ENCODE measurements at places on chromosomes 12 and 14. TPM values are rescaled to one million over a fixed set of nuclear protein-coding genes. Genes with fewer than 3 reads are reported as not detected.

DNA sequence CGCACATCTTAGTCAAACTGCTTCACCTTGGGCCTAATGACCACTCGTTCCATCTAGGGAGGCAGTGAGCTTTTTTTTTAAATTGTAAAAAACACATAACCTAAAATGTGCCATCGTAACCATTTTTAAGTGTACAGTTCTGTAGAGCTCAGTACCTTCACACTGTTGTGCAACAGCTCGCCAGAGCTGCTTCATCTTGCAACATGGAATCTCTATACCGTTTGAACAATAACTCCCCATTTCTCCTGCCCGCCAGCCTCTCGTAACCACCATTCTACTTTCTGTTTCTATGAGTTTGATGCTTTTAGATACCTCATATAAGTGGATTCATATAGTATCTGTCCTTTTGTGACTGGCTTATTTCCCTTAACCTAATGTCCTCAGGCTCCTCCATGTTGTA is 196.2 kb downstream of the CHST11 start:
- DNase-seq: no peak

RFX4 gene
- total RNA-seq: not detected

DNA sequence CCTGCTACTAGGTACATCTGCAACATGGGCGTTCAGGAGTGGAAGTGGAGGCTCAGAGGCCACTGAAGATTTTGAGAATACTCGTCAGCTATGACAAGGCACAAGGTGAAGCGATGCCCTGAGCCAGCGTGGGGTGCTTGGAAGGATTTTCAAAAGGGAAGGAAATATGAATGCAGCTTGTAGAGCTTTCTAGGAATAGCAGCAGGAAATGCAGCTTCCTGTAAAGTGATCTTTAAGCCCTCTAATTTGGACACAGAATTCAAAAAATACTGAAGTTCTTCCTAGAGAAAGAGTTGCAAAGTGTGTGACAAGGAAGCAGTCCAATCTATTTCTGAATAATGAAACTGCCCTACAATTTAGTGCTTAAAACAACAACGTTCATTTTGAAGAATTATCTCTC is 13.2 kb upstream of the C1S start:
- no peak for DNase-seq

- no peak for DNase-seq
Observed at GRCh38 chr12:105024928-105025327, 38.8 kb downstream of the NOPCHAP1 start.

GSC gene
- not detected for total RNA-seq

GLI1 gene
- 0.73 TPM for total RNA-seq

DNA sequence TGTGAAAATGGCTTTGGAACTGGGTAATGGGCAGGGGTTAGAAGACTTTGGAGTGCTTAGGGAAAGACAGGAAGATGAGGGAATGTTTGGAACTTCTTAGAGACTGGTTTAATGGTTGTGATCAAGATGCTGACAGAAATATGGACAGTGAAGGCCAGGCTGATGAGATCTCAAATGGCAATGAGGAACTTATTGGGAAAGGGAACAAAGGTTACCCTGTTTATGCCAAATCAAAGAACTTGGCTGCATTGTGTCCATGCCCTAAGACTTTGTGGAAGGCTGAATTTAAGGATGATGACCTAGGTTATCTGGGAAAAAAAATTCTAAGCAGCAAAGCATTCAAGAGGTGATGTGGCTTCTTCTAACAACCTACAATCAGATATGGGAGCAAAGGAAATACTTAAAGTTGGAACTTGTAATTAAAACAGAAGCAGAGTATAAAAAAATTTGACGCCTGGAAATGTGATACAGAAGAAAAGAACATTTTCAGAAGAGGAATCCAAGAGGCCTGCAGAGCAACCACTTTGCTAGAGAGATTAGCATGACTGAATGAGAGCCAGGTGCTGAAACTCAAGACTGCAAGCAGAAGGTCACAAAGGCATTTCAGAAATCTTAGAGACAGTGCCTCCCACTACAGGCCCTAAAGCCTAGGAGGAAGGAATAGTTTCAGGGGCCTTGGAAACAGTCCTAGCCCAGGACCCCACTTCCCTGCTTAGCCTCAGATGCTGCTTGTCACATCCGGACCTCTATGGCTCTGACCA is 65.6 kb upstream of the FLRT2 start:
- DNase-seq: no peak

P3H3 gene
- total RNA-seq: 0.86 TPM

DNA sequence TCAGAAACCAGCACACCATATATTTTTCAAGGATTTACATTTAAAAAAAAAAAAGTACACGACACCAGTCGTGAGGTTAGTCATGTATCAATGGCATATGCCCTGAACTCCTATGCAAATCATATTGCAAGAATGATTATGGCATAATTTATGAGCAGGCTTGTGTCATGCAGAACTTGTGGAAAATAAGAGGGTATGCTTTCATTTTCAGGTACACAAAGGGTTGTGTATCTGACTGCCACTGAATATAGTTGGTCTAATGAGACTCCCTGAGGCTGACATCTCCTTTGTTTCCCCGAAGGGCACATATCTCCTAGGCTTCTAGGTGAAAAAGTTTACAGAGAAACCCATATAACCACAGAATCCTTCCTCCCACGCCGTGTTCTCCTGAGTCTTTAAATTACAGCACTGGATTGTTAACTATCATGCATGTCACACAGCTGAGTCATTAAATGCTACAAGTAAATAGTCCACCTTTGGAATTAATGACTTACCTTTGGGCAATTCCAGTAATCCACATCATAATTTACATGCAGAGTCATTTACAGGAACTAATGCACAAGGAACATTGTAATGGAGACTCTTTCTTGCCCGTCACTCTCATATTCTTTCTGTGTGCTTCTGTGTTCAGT is 356.7 kb upstream of the DIO2 start:
- DNase-seq: peak; percentile 4

GRCh38 chr14:67650694-67651093 is 23.7 kb downstream of the VTI1B start:
- DNase-seq: no peak

STYK1 gene
- not detected for total RNA-seq

CACNA2D4 gene
- 7.2 TPM for total RNA-seq

DNA sequence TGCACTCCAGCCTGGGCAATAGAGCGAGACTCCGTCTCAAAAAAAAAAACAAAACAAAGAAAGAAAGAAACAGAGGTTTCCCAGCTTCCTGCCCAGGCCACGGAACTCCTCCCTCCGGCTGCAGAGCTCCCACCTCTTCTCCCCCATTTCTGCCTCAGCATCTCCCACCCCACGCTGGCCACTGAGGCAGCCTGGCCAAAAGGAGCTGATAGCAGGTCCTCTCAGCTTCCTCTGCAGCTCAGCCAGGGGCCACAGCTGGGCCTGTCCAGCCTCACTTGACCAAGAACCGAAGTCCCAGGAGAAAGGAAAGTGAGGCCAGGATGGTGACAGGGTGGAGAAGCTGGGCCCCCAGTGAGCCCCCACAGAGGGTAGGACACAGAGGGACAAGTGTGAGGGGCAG is 33.4 kb upstream of the CD9 start:
- no peak for DNase-seq

- no peak for DNase-seq
Observed at GRCh38 chr14:37596790-37597472, 1.5 kb downstream of the TTC6 start.

GRCh38 chr12:15899282-15899870 is 11.8 kb upstream of the DERA start:
- DNase-seq: no peak

SLC25A21 gene
- not detected for total RNA-seq

SYCP3 gene
- total RNA-seq: 0.16 TPM

GRCh38 chr14:31075144-31075543 is 49.0 kb upstream of the STRN3 start:
- DNase-seq: no peak

HOXC12 gene
- not detected for total RNA-seq

Measured in activated CD4-positive, alpha-beta T cell treated with anti-CD3 and anti-CD28 coated beads for 36 hours (primary cell).